ENCODE measurements at places on chromosomes 12 and 14.

- DNase-seq: no peak
These were observed 68.2 kb downstream of the DAD1 start for GRCh38 chr14:22520796-22521195.

GRCh38 chr12:131356485-131357184, 354.3 kb upstream of the SFSWAP start:
- no peak for DNase-seq

DNA sequence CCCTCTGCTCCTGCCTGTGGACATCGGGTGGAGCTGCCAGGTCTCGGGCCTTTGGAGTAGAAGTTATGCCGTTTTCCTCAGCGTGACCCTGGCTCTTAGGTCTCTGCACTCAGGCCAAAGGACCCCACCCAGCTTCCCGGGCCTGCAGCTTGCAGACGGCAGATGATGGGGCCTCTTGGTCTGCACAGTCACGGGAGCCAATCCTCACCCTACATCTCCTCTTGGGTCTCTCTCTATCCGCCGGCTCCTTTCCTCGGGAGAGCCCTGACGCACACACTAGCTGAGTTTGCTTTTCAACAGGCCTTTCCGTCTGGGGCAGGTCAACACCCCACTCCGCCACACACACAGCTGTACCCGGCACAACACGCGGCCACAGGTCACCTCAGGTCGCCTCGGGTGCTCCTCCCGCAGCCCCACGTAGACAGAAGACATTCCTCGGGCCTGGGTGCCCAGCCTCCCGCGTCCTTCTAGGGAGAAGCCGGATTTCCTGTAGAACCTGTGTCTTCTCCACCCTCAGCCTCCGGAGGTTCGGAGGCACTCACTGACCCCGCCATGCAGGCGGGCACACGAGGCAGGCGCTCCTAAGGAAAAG, 9.9 kb downstream of the GALNT9 start:
- no peak for DNase-seq

GRCh38 chr12:79524507-79525148, 166.1 kb downstream of the PAWR start:
- no peak for DNase-seq

- peak; percentile 47 for DNase-seq
These were observed 58.8 kb downstream of the STON2 start for GRCh38 chr14:81341370-81341769.

DNA sequence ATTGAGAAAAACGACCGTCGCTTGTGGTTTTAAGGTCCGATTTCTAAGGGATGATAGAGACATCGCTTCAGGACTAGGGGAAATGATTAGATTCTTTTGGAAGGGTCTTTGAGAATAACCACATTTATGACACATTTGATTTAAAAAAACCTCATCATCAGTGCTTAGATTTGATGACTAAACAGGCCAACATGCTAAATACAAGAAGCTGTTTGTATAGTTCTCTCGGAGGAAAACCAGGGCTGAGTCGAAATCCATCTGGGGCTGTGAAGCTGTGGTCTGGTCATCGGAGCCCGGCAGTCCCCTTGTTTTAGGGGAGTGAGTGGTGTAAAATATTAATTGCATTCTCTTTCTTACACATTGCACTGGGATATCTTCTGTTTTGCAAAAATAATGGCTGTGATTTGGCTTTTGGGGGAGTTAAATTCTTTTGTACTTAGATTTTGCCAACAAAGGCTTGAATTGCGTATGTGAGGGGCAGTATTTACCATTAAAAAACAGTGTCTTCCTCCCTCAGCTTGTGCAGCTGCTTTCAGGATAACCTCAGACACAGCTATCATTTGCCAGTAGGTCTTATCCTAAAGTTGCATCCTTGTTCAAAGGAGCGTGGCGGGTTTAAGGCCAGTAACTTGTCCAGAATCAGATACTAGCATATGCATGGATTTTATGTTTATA, 550 bp downstream of the GNG2 start:
- no peak for DNase-seq

DNA sequence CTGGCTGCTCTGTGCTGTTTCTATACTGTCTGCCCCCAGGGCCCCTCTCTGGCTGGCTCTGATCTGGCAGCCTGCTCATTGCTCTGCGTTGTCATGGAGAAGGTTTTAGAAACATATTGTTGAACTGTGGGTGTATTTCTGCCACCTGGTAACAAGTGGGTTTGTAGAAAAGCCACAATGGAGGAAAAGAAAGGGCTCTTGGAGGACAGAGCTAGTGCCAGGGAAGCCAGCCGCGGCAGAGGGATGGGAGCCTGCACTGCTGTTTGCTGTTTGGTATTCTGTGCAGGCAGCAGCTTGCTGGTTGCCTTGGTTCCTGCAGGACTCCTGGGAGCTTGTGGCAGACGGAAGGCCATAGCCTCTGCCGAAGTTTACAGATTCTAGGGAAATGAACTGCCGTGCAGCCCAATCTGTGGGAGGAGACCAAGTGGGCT, 15.1 kb downstream of the CCDC177 start:
- DNase-seq: no peak

DNA sequence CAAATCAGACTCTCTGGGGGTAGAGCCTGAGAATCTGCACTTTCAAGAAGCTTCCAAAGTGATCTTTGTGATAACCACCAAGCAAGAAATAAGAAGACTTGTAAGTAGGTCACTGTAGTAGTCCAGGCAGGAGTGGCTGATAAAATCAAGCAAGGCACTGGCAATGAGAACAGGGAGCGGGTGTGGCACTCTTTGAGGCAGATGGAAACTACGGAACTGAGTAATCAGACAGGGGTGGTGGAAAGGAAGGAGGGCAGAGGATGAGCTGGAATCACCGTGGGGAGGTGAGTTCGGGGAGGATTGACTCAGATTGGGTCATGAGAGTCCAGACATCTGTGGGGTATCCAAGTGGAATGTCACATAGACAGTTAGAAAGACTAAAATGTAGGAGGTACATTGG, 44.4 kb upstream of the PLXNC1 start:
- no peak for DNase-seq

DNA sequence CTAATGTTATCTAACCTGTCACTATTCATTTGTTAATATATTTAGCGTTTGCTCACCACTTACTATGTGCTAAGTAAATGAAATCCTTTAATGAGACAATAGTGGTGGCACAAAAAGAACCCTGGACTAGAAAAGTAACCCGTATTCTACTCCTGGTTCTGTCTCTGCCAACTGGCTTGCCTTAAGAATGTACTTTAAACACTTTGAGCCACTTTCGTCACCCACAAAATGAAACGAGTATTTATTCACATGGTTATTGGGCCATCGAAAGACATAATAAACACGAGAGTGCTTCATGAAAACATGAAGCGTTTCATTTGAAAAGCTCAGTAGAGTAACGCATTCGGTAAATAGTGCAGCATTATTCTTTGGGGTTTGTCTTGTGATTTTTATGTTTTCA, 254.7 kb downstream of the EGLN3 start:
- DNase-seq: no peak

DNA sequence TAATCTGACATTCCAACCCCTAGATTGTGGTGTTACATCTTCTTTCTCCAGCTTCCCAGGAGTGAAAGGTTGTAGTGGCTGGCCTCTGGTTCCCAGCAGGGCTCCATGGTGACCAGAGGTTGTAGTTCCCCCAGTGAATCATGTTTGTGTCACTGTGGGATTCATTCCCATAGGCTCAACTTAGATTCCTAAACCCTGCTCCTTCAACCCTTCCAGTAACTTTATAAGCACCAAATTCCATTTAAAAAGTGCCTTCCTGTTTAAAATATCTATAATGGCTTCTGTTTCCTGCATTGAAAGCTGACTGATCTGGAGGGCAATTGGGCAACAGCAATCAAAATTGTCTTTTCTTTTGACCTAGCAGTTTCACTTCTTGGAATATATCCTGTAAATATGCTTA, 40.5 kb upstream of the TBC1D15 start:
- no peak for DNase-seq

DNA sequence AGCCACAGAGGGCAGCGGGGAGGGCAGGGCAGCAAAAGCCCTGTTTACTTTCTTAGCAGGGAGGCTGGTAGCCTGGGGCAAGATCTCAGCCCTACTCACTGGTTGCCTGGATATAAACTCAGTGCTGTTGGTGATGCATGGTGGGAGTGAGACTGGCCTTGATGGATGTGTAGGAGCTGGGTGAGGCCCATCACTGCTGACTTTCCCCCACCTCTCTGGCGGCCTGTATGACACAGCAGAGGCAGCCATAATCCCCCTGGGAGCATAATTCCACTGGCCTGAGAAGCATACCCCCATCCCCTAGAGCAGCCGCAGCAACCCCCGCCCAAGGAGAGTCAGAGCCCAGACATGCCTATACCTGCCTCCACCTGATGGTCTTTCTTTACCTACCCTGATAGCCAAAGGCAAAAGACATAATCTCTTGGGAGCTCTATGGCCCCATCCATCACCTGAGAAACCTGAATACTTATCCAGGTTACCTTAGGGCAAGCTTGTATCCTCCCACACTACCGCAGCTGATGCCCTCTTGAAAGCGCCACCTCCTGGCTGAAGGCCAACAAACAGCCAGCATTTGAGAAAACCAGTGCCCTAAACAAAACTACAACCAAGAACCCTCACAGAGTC, 59.3 kb downstream of the DNAI7 start:
- DNase-seq: no peak

DNA sequence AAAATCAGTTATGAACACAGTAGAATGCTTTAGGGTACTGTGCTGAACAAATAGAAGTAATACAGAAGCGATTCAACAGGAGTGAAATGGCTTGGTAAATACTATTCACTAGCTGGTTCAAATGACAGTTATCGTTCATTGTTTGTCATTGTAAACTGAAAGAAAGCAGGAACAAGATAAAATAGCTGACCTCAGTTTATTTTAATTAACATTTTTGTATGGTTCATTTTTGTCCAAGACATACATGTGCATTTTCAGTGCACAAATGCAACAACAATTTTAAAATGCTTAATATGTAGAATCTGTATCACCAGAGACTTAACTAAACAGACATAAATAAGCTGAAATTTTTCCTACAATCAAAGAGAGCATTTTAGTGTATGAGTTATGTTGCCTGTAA, 49.9 kb downstream of the ALX1 start:
- no peak for DNase-seq

DNA sequence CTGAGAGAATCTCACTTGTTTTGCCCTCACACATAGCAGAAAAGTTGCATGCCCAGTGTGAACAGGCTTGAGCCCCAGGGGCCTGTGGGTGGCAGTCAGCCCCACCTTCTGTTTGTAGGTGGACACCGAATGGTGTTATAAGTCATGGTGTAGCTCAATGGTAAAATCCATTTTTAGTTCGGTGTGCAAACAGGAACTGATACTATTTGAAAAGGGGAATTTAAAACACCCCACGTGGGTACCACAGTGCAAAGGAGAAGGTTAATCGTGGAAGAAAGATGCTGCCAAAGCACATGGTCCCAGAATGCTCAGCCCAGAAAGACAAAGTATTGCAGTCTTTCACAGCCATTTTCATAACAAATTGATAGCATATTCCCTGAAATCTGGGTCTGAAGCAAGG, 71.8 kb upstream of the GZMB start:
- DNase-seq: no peak

DNA sequence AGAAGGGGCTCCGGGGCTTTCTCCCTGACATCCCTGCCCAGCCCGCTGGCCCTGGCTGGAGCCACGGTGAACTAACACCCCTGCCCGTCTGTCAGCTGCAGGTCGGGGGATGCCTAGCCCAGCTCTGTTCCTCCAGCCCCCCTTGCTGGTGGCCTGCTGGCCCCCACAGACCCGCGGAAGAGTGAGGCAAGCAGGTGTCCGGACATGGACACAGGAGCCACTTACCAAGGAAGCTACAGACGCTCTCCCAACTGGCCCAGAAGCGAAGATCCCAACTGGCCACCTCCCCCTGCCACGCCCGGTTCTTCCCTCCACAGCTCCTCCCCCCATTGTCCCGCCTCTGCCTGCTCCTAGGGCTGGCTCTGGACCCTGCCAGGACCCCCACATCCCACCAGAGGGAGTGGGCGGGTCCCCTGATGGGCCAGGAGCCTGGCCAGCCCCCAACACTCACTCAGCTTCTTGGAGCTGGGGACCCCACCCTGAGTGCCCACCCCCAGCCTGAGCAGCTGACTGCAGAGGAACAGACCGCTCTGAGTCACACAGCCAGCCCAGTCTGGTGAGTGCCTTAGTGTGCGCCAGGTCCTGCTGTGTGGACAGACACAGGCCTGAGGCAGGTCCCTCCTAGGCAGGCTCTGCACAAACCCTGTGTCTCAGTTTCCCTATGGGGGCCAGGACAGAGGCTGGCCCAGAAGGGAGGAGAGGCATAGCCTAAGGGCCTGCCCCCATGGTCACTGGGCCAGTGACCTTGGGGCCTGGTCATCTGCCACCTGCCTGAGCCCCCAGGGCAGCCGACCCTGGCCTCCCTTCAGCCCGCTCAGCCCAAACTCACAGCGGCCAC, 7.7 kb downstream of the AHNAK2 start:
- peak; percentile 79 for DNase-seq

- DNase-seq: no peak
These were observed 34.8 kb downstream of the TRIP11 start for GRCh38 chr14:92005019-92005418.

DNA sequence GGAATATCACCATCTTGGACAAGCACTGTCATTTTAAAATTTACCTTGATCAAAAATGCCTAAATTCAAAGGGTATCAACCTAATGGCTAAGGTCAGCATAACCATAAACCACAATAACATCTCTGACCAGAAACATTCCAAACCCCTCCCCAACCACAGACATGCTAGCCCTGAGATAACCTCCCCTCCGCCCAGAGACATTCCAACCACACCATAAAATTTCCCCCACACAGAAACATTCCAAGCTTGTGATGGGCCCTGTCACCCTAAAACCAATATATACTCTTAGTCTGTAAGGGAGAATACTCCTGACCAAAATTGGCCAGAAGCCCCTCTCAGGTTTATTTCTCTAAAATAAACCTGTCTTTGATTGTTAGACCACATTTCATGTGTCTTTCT, 17.7 kb downstream of the EPYC start:
- DNase-seq: no peak

DNA sequence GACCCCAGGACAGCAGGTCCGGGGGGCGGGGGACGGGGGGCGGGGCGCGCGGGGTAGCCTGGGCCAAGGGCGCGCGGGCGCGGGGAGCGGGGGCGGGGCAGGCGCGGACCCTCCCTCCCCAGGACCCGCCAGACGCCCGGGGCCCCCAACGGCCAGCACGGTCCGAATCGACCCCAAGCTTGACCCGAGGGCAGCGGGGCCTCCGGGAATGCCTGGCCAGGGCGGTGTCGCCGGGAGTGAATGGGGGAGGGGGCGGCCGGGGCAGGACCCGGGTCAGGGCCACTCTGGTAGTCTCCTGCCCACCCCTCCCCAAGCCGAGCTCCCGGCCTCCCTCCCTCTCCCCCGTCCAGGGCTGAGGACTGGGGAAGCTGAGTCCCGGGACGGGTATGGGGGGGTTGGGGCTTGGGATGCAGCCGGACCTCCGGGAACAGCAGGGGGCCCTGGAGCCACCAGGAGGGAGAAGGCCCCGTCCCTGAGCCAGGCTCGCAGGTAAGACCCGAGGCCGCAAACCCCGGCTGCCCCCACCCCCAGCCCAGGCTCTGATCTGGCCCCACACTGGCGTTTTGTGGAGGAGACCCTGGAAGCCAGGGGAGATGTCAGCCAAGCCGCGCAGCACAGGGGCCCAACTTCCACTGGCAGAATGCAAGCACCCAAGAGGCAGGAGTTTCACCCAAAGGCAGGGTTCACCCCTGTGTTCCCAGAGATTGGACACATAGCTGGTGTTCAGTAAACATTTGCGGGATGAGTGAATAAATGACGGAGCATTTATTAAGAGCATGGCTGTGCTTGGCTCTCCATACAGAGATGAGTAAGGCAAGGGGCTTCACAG, 545 bp upstream of the GALNT9 start:
- DNase-seq: no peak

GRCh38 chr12:30939234-30939633, 12.7 kb downstream of the TSPAN11 start:
- DNase-seq: no peak
